ENCODE measurements at places on chromosomes 4 and X. TPM values are rescaled to one million over a fixed set of nuclear protein-coding genes. Genes with fewer than 3 reads are reported as not detected.

Gene ADAMTS3
- total RNA-seq: 3.0 TPM

Gene MSX1
- 9.4 TPM for total RNA-seq

Gene NPY5R
- total RNA-seq: 0.90 TPM

Gene TLL1
- total RNA-seq: 20.4 TPM

Gene DUX4
- total RNA-seq: not detected

Gene VCX2
- not detected for total RNA-seq

Gene GPRASP3
- total RNA-seq: 7.0 TPM

Gene BCORL1
- 10.0 TPM for total RNA-seq

Gene IL2RG
- total RNA-seq: 5.7 TPM

Gene CTAG1A
- not detected for total RNA-seq

Gene GAGE12H
- total RNA-seq: not detected

Gene SLITRK4
- total RNA-seq: 2.7 TPM

Gene BEND2
- total RNA-seq: not detected

Gene BBS12
- 6.7 TPM for total RNA-seq

Gene SSX4
- total RNA-seq: not detected

Gene IGSF1
- total RNA-seq: 11.4 TPM

Gene SRPK3
- total RNA-seq: 5.1 TPM

Gene SH2D1A
- total RNA-seq: 0.60 TPM

Gene FGD1
- 6.5 TPM for total RNA-seq

All from tibial nerve (tissue), 4 donors.